ENCODE measurements at places on chromosomes 7 and 10.

- no peak for DNase-seq
Observed at GRCh38 chr10:11475831-11476434, 135.5 kb downstream of the USP6NL start.

DNA sequence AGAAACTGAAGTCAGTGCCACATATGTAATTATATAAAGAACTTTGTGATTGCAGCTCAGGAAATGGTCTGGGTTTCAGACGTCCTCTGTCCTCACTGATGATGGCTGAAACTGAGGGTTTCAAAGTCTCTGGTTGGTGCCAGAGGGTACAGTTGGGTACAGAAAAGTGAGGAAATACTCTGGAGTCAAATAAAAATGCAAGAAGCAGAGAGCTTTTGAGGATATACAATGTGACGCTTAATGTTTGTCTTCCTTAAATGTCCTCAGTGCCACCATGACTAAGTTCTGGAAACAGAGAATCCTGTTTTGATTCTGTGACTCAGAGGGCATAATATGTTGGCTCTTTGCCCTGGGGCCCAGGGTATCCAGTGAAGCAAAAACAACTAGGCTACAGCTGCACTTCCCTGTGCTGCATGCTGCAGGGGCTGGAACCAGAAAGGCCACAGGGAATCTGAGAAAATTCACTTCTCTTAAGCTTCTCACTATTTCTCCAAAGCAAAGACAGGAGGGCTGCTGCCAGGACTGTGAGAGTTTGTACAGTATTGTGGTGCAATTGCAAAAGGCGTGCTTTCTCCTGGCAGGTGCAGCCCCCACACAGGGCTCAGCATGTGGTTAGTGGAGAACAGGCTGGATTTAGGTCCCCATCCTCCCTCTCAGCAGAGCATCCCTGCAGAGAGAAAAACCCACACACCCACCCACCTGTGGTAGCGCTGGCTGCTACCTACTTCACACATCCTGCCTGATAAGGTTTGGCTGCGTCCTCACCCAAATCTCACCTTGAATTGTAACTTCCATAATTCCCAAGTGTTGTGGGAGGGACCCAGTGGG lies 169.5 kb upstream of the SVIL start:
- DNase-seq, result peak; percentile 41

DNA sequence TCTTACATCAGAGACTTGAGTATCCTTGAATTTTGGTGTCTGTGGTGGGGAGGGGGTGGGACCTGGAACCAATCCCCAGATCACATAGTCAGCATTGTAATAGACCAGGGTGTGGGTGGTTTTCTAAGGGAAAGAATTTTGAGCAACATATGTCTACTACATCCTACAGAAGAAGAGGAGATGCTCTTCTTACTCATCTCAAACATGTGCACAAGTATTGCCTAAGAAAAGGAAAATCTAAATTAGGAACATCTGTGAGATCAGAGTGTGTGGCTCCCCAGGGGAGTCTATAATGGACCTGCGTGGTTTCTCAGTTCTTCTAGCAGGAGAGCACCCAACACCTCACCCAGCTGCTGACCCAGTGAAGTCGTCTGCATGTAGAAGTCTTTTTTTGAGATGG lies 148.8 kb downstream of the CCDC3 start:
- no peak for DNase-seq

GRCh38 chr7:12025246-12025645 lies 185.8 kb upstream of the TMEM106B start:
- no peak for DNase-seq

DNA sequence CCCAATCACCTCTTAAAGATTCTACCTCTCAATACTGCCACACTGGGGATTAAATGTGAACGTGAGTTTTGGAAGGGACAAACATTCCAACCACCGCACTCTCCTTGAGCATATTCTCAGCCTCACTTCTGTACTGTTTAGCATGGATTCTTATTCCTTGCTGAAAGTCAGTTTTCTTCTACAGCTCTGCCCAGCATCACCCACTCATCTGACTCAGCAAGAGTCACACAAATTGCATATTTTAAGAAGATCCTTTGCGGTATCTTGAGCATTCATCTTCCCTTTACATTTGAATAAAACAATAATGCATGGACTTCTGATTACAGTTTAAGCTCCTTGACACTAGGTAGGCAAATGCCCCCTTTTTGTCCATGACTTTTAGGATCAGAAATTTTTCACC lies 251.6 kb upstream of the MKLN1 start:
- no peak for DNase-seq

GRCh38 chr7:52749880-52750279 lies 285.6 kb upstream of the POM121L12 start:
- DNase-seq, result no peak

DNA sequence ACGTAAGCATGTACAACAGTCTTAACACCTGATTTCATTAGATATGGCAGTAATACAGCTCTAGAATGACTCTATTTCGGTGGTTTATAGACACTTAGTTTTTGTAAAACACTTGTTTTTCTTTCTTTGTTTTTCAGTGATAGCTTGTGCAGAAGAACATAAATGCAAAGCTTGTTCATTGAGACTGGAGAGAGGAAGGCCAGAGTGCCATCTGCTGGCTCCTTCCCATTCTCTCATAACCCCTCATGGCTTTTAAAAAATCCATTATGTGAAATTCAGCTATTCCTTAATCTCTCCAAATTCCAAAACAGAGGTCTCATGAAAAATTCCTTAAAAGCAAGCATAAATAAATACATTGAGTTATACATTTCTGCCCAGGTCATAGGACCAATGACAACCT lies 76.3 kb downstream of the CACNB2 start:
- no peak for DNase-seq

- DNase-seq, result no peak
Observed at GRCh38 chr10:83625831-83626360, 513.4 kb upstream of the GHITM start.
